Thoracic aorta (tissue), 2 donors: ENCODE measurements at places on chromosomes 16 and 17. TPM values are rescaled to one million over a fixed set of nuclear protein-coding genes. Genes with fewer than 3 reads are reported as not detected.

Gene SRCIN1
- not detected for total RNA-seq

Gene PIRT
- not detected for total RNA-seq

Gene HAS3
- 1.8 TPM for total RNA-seq

Gene ABCC12
- total RNA-seq: not detected

Gene NPIPA3
- 2.6 TPM for total RNA-seq

Gene HBQ1
- not detected for total RNA-seq

Gene PRSS33
- not detected for total RNA-seq

Gene TM4SF5
- not detected for total RNA-seq

- H3K4me1 ChIP-seq: no peaks in the 10 kb centered on the region
- no peak for DNase-seq
- H3K36me3 ChIP-seq: peaks cover 10% of the 10 kb centered on the region
- no peak overlapping the region for H3K4me3 ChIP-seq
- H3K27me3 ChIP-seq: no peaks in the 10 kb centered on the region
Measured at GRCh38 chr16:14548933-14549788, 80.9 kb downstream of the PARN start.

- H3K27ac ChIP-seq: no peak overlapping the region
- H3K4me1 ChIP-seq: no peaks in the 10 kb centered on the region
- no peaks in the 10 kb centered on the region for H3K27me3 ChIP-seq
- DNase-seq: no peak
- H3K36me3 ChIP-seq: no peaks in the 10 kb centered on the region
- H3K4me3 ChIP-seq: no peak overlapping the region
Measured at GRCh38 chr17:65684631-65685030, 123.2 kb upstream of the AXIN2 start.

- H3K36me3 ChIP-seq: no peaks in the 10 kb centered on the region
- no peak overlapping the region for H3K4me3 ChIP-seq
- H3K27ac ChIP-seq: no peak overlapping the region
- no peaks in the 10 kb centered on the region for H3K4me1 ChIP-seq
- H3K27me3 ChIP-seq: no peaks in the 10 kb centered on the region
Measured at GRCh38 chr16:73916829-73917594, 379.6 kb upstream of the PSMD7 start.

GRCh38 chr17:40203131-40203530, 16.0 kb upstream of the WIPF2 start:
- H3K4me3 ChIP-seq: no peak overlapping the region
- H3K27ac ChIP-seq: no peak overlapping the region
- no peaks in the 10 kb centered on the region for H3K27me3 ChIP-seq
- no peak for DNase-seq
- no peaks in the 10 kb centered on the region for H3K36me3 ChIP-seq

DNA sequence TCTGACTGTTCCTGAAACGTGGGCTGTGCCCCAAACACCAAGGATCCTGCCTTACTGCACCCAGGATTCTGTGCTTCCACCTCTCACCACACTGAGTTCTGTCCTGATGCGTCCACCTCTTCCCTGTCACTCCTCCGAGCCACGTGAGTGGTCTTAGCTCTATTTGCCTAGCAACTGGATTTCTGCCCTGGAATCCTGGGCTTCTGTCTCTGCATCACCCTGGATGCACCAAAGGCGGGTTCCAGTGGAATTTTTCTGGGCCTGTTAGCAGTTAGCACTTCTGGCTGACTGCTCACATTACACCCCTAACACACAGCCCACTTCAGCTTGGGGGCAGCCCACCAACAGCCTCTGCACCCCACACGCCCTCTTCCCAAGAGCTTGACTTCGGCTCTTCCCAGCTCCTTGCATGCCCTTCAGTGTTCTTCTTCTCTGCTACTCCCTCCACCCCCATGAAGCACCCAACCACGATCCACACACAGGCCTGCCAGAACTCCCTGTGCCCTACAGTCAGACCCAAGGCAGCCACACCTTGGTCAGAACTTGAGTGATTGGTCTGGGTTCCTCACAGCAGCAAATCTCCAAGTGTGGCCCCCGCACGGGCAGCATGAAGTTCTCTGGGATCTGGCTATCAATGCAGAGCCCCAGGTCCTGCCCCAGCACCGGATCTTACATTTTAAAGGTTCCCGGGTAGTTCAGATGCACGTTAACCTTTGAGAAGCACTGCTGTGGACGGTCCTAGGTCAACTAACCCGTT, 129.8 kb upstream of the RCVRN start:
- no peaks in the 10 kb centered on the region for H3K27me3 ChIP-seq
- no peaks in the 10 kb centered on the region for H3K4me1 ChIP-seq
- no peak for DNase-seq
- no peak overlapping the region for H3K4me3 ChIP-seq
- no peak overlapping the region for H3K27ac ChIP-seq

GRCh38 chr17:80760511-80760911, 215.9 kb downstream of the RPTOR start:
- H3K4me3 ChIP-seq: no peak overlapping the region
- H3K27me3 ChIP-seq: no peaks in the 10 kb centered on the region
- no peak overlapping the region for H3K27ac ChIP-seq
- DNase-seq: no peak
- no peaks in the 10 kb centered on the region for H3K4me1 ChIP-seq

GRCh38 chr16:57185446-57185944, 344 bp downstream of the PSME3IP1 start:
- H3K36me3 ChIP-seq: no peaks in the 10 kb centered on the region
- no peaks in the 10 kb centered on the region for H3K27me3 ChIP-seq
- H3K4me1 ChIP-seq: peaks cover 20% of the 10 kb centered on the region
- peak overlapping the region; percentile 97 for H3K4me3 ChIP-seq

DNA sequence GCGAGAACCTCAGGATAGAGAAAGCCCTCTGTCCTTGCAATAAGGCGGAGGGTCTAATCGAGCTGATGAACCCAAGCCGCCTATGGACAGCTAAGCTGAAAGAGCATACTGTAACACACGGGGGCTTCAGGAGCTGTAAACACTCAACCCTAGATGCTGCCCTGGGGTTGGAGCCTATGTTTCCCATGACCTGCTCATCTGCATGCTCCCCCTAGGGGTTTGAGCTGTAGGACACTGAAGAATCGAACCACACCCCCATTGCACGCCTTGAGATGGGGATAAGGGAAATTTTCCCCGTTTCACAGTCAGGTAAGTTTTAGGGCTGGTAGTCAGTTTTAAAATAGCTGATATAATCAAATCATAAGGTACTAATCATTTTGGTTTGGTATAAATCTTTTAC, 675.6 kb upstream of the CDH8 start:
- no peak overlapping the region for H3K4me3 ChIP-seq
- H3K27ac ChIP-seq: no peak overlapping the region
- H3K27me3 ChIP-seq: no peaks in the 10 kb centered on the region
- H3K4me1 ChIP-seq: no peaks in the 10 kb centered on the region
- DNase-seq: no peak

DNA sequence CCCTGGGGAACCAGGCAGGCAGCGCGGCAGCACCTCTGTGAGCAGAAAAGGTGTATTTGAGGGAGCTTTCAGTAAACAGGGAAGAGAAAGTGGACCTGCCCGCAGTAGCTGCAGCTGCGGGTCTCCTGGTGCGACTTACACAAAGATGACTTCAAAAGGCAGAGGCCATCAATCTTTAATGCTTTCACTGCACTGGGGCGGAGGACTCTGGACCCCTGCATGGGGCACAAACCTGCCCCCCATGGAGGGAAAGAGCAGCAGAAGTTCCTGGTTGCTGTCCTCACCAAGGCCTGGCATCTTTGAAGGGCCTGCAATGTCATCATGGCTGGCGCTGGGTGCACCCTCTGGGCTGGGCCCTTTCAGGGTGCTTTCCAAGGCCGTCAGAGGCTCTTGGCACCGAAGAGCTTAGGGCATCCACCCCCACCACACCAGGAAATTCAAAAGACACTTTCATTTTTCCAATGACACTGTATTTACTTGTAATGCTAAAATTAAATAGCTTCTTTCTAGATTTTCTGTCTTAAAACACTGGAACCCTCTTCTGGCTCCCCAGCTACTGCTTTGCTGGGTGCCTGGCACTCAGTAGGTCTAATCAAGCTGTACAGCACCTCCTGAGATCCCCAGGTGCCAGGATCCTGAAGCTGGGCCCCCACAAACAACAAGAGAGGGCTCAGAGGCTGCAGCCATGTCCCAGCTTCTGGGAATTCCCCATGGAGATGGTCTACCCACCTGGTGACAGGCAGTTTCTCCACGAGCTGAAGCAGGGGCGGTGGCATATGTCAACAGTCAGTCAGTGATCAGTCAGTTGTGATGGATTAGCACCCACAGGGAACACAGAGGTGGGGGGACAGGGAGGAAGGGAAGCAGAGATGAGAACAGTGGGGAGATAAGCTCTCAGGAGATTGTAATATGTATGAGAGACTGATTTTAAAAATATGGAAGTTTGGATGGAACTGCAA, 2.1 kb upstream of the CACNG1 start:
- H3K27me3 ChIP-seq: no peaks in the 10 kb centered on the region
- no peaks in the 10 kb centered on the region for H3K36me3 ChIP-seq
- H3K4me1 ChIP-seq: no peaks in the 10 kb centered on the region

DNA sequence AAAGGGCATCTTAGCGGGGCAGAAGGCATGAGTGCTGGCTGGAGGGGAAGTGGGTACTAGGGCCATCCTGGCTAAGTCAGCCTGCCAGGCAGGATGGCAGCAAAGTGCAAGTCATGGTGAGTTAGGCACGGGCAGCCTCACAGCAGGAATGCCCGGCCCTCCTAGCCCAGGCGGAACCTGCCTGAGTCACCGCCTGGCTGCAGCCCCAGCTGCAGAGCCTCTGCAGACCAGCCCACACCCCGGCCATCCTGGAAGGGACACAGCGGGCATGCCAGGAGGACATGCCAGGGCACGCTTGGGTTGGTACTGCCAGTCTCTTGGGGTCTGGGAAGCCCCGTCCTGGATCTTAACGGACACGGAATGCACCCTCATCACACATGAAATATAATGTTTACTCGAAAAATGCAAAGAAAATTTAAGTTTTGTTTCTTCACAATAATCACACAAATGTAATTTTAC, 5.0 kb upstream of the ALDH3A1 start:
- H3K36me3 ChIP-seq: no peaks in the 10 kb centered on the region
- peak; percentile 62 for DNase-seq
- no peak overlapping the region for H3K4me3 ChIP-seq
- no peaks in the 10 kb centered on the region for H3K27me3 ChIP-seq
- peak overlapping the region; percentile 97 for H3K27ac ChIP-seq

- H3K27ac ChIP-seq: no peak overlapping the region
- peaks cover 70% of the 10 kb centered on the region for H3K36me3 ChIP-seq
- H3K4me1 ChIP-seq: no peaks in the 10 kb centered on the region
- no peak for DNase-seq
Measured at GRCh38 chr16:8893976-8894690, 12.0 kb downstream of the LITAFD start.

GRCh38 chr16:89067677-89068443, 25.8 kb upstream of the ACSF3 start:
- H3K4me1 ChIP-seq: no peaks in the 10 kb centered on the region
- no peaks in the 10 kb centered on the region for H3K36me3 ChIP-seq
- H3K27ac ChIP-seq: no peak overlapping the region
- no peaks in the 10 kb centered on the region for H3K27me3 ChIP-seq

GRCh38 chr16:2987833-2988232, 7.6 kb upstream of the PKMYT1 start:
- H3K27ac ChIP-seq: no peak overlapping the region
- H3K4me3 ChIP-seq: no peak overlapping the region
- H3K36me3 ChIP-seq: no peaks in the 10 kb centered on the region
- no peak for DNase-seq
- no peaks in the 10 kb centered on the region for H3K27me3 ChIP-seq

GRCh38 chr16:2792940-2793339, 5.3 kb upstream of the PRSS41 start:
- no peak overlapping the region for H3K27ac ChIP-seq
- no peaks in the 10 kb centered on the region for H3K36me3 ChIP-seq
- H3K4me1 ChIP-seq: no peaks in the 10 kb centered on the region
- H3K4me3 ChIP-seq: no peak overlapping the region

- H3K36me3 ChIP-seq: no peaks in the 10 kb centered on the region
- DNase-seq: no peak
Measured at GRCh38 chr17:35064516-35065215, 1.2 kb upstream of the RFFL start.
